ENCODE measurements at places on chromosomes 1 and 21.

- peak; percentile 46 for DNase-seq
These were observed 164.2 kb upstream of the C1orf21 start for GRCh38 chr1:184222652-184223052.

- no peak for DNase-seq
These were observed 68.9 kb downstream of the CAMTA1 start for GRCh38 chr1:6854166-6854565.

DNA sequence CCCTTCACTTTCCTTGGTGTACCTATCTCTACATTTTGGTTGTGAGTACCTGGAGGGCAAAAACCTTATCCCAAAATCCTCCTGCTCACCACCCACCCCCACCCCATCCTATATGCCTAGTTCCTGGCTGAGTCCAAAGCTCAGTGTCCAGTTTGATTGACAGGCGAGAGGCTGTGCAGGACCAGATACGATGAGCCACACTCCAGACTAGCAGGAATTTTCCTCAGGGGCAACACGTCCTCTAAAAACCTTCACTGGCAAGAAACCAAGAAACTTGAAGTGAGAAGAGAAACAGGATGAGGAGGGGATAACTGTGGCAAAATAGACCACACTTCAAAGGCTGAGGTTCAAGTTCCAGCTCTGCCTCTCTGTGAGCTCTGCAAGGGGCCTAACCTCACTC lies 1.1 kb upstream of the SLAMF8 start:
- DNase-seq, result no peak

- DNase-seq, result no peak
These were observed 162.6 kb upstream of the USP25 start for GRCh38 chr21:15567191-15567590.

- DNase-seq, result no peak
These were observed 189.8 kb upstream of the LYPLAL1 start for GRCh38 chr1:218983848-218984247.

DNA sequence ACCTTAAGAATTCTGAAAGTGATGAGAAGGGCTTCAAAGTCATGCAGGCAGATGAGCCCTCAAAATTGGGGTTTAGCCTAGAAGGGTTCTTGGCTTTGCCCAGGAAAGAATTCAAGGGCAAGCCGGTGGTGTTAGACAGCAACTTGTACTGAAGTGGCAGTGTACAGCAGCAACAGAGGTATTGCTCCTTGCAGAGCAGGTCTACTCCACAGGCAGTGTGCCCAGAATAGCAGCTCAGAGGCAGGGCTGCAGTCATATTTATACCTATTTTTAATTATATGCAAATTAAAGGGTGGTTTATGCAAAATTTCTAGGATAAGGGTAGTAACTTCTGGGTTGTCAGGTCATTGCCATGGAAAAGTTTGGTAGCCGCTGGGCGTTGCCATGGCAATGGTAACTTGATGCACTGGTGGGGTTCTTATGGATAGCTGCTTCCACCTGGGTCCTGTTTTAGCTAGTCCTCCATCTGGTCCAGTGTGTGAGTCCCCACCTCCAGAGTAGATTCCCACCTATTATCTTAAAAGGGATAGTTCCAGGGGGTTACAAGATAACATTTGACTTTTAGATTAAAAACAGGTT lies 57.9 kb upstream of the CR2 start:
- DNase-seq, result no peak
